ENCODE measurements at places on chromosomes 5 and 9. TPM values are rescaled to one million over a fixed set of nuclear protein-coding genes. Genes with fewer than 3 reads are reported as not detected.

Gene ANKRD31
- 0.33 TPM for total RNA-seq

Gene ACTBL2
- not detected for total RNA-seq

Gene OR1Q1
- not detected for total RNA-seq

Gene PCDHB7
- 2.8 TPM for total RNA-seq

Gene AJM1
- 8.6 TPM for total RNA-seq

Gene RLN2
- total RNA-seq, result not detected

Gene FBXL7
- 44.3 TPM for total RNA-seq

Gene PAPPA
- total RNA-seq, result 4.9 TPM

Gene DIPK1B
- 16.4 TPM for total RNA-seq

Gene CDKN2B
- 4.2 TPM for total RNA-seq

Gene PDE8B
- total RNA-seq, result 2.9 TPM

Gene UGT3A2
- not detected for total RNA-seq

Gene ABITRAM
- total RNA-seq, result 10.5 TPM

Gene CDKN2A
- total RNA-seq, result 6.1 TPM

Gene ARHGAP26
- total RNA-seq, result 21.2 TPM

Gene PCDHGA10
- 11.5 TPM for total RNA-seq

Gene SMIM33
- not detected for total RNA-seq

Gene SPINK7
- not detected for total RNA-seq

Gene PCDHA1
- total RNA-seq, result not detected

Gene LRRC19
- total RNA-seq, result not detected

Gene SLC6A19
- total RNA-seq, result not detected

Gene LEAP2
- total RNA-seq, result 1.4 TPM

Gene CDH9
- not detected for total RNA-seq

Gene CATSPER3
- not detected for total RNA-seq

Gene PCDHGB2
- total RNA-seq, result 4.4 TPM

Measured in sigmoid colon (tissue), 7 donors.